ENCODE measurements at places on chromosomes 6 and 20.

- peak; percentile 3 for DNase-seq
Measured at GRCh38 chr6:144725736-144726522, 440.8 kb downstream of the UTRN start.

DNA sequence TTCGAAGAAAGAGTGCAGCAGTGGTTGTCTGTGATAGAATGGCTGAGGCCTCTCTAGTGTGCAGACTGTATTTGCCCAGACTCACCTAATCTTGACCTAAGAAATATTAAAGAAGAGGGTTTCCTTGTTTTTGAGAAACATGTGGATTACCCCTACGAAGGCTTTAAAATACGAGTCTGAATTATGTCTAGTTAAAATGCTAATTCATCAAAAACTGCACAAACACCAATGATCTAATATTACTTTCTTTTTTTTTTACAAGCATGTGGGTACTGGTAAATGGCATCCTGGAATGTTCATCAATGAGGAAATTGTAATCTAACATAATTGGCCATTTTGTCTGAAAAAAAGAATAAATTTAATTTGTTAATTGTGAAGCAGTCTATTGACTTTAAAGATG, 510.9 kb downstream of the EPM2A start:
- no peak for DNase-seq

- no peak for DNase-seq
Measured at GRCh38 chr6:80249897-80250296, 143.4 kb downstream of the BCKDHB start.

GRCh38 chr20:34201531-34201930, 39.7 kb upstream of the ASIP start:
- no peak for DNase-seq

All from activated naive CD4-positive, alpha-beta T cell treated with anti-CD3 and anti-CD28 coated beads, Interleukin-2, amount 50 U/mL, for 72 hours (primary cell).